ENCODE measurements at places on chromosomes 2 and 18. TPM values are rescaled to one million over a fixed set of nuclear protein-coding genes. Genes with fewer than 3 reads are reported as not detected.
A peak's percentile ranks its signal among the peaks of the same experiment; 100 is the strongest.

- DNase-seq = no peak
Measured at GRCh38 chr2:3396920-3397559, 17.5 kb downstream of the TRAPPC12 start.

The NEU4 gene
- not detected for total RNA-seq

- no peak for DNase-seq
Measured at GRCh38 chr2:25441353-25441752, 99.6 kb upstream of the DNMT3A start.

DNA sequence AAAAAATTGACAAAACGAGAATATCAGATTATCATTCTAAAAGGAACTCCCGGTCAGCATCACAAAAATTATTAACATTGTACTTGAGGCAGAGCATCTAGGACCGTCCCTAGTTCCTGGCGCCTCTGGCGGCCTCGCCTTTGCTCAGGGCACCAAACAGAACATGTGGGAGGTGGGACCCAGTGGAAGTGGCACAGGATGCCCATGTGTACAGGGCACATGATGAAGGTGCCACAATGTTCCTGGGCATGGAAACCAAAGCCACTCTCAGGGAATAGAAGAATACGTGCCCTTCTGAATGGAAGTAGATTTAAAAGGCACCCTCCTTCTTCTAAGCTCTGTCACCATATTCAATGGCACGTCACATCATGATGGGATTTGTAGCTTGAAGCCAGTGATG is 30.1 kb upstream of the MARCO start:
- DNase-seq = no peak

DNA sequence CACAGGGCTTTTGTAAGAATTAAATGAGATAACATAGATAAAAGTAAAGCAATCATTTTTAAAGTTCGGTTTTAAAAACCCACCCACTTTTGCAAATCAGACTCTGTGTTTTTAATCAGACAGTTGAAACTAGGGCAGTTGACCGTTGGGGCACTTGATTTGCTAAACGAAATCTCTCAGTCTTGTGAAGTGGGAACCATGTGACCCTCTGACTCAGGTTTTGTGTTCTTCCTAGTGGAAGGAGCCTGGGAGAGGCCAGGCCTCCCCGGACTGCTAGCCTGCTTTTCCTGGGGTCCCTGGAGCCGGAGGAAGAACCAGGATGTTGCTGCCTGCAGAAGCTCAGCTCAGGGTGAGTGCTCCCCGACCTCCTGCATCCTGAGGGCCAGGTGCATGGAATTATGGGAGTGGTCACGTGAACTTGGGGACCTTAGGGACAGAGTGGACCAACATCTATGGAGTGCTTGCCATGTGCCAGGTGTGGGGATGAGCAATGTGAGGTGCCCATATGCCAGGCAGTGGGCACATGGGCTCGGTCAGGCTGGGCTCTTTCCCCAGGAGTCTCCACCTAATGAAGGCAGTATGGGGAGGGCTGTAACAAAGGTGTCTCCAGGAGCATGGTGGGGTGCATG is 3.9 kb downstream of the C2orf72 start:
- no peak for DNase-seq

The IL1F10 gene
- not detected for total RNA-seq

GRCh38 chr2:126786765-126787164 is 111.9 kb upstream of the TEX51 start:
- DNase-seq = no peak

The DTNB gene
- total RNA-seq = 5.4 TPM

DNA sequence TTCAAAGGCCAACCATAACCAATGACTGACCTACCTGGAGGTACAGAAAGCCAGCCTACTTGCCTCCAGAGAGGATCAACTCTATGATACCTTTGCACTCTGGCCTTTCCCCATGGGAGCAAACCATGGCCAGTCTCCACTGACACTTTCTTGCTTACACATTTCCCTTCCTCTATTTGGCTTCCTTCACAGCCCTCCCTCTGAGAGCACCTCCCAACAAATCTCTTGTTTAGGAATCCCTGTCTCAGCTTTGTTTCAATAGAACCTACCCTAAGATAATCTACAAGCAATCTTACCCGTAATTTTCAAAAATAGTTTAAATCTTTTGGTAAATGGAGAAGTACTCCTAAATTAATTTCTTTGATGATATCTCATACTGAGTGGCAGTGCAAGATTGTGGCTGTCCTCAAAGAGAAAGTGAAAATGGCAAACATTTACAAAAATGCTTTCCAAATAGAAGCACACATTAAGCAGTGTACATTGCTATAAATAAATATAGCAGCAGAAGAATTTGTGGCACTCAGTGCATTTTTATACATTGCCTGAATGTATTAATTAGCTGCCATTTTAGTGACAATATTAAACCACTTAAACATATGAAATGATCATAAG is 140.6 kb downstream of the CCDC148 start:
- DNase-seq = no peak

The POTEI gene
- total RNA-seq = not detected

DNA sequence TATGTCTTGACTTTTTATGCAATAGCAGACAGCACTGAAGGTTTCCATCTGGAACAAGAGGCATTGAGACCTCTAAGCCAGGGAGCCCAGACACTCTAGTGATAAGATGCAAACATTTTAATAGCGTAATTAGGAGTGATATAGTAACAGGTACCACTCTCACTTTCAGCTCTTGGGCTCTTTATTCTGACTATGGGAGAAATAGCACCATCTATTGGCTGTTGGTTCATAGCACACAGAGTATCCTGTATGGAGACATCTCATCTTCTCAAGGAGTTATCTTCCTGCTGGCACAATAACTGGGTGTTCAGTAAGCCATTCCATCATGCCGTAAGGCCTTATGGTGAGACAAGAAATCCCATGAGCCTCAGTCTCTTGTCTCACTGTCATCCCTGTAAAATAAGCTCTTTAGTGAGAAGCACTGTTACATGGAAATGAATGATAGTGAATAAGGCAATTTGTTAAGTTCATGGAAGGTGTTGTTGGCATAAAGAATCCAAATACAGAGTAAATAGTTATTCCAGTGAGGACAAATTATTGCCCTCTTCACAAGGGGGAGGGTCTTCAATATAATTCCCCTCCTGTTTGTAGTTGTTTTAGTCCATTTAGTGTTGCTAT is 48.3 kb downstream of the THUMPD2 start:
- DNase-seq = peak; percentile 25

DNA sequence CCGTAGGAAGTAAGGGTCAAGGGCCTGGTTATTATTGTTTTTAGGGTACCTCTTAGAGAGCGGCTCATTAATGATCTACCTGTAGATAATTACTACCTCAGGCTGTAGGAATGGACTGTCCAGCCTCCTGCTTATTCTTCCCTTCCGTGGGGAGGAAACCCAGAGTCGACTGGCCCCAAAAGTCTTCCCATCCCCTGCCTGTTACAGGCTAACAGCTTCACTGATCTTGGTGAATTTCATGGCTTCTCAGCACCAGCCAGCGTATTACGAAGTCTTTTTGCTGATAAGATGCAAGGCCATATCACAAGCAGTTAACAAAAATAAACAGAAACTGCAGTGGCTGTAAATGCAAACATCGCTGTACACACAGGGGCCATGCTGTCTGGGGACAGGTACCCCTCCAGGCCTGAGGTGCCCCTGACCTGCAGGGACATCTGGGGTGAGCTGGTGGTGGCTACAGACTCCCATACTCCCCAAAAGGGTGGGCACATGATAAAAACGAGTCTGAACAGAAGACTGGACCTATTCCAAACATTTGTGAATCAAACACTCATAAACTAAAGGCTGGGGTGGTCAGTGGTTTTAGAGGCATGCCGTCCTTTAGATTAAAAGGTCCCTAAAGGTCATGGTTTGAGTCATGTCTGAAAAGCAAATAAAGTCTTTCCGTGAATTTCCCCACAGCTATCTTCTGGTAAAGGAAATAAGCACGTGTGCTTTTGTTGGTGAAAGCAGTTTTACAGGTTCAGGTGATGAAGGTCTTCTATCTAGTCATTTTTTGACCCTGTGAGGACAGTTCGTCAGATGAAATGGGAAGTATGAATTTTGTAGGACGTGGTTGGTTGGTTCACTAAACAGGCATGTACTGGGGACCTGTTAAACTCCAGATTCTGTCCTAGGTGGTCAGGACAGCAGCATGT is 36.7 kb downstream of the TTC39C start:
- DNase-seq = peak; percentile 68

DNA sequence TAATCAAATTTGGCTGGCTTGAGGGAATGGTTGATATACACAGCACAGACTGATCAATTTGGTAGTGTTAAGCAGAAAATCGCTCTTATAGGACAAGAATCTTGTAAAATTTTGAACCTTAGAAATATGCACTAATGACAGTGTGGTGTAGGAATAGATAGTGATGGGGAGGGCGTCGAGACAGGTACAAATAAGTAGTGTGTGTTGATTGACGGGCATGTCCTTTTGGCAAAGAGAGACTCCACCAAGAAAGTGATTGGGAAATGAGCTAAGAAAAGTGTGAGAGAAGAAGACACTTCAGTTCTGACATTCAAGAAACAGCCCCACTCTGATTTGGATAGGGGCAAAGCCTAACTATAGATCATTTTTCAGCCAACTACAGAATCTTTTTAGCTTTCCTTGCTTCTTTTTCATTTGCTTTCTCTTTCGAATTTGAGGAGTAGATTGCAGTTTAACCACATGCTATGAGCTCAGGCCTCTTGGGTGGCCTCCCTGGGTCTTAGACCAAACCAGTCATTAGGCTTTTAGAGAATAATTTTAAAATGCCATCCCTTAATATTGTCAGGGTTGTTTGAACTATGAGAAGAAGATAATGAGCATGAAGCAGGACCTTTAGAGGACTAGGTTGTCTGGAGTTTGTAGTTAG is 127.1 kb downstream of the CERS6 start:
- DNase-seq = peak; percentile 62

GRCh38 chr2:200150411-200151086 is 155.9 kb upstream of the SPATS2L start:
- no peak for DNase-seq

DNA sequence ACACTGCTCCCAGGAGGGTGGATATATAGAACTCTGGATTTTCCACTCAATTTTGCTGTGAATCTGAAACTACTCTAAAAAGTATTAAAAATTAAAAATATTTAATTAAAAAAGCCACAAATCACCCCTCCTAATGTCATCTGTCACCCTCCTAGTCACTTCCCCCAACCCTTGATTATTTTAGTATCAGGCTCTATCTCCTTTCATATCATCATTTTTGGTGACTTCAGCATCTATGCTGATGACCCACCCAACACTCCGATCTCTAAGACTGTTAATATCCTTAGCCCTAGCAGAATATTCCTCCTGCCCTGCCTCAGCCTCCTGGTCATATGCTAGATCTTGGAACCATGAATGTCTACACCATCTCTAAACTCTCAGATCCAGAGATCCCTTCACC is 128.3 kb upstream of the SLC1A4 start:
- no peak for DNase-seq

GRCh38 chr2:714005-714741 is 37.0 kb upstream of the TMEM18 start:
- peak; percentile 52 for DNase-seq

The GDF7 gene
- 0.33 TPM for total RNA-seq

DNA sequence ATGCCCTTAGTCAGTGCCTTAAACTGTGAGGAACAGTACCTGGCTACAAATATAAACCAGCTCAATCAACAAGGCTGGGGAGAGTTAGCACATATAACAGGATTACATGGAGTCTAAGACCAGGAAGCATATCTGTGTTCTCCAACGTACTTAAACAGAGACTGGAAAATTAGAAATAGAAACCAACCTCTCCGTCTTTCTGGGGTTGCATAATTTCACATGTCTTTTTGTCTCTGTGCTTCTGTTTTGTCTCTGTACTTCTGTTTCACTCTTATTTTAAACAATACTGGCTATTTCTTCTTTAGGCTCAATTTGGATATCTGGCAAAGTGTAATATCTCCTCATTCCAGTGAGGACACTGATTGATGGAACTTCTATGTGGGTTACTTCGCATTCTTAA is 749.0 kb upstream of the ZEB2 start:
- no peak for DNase-seq

DNA sequence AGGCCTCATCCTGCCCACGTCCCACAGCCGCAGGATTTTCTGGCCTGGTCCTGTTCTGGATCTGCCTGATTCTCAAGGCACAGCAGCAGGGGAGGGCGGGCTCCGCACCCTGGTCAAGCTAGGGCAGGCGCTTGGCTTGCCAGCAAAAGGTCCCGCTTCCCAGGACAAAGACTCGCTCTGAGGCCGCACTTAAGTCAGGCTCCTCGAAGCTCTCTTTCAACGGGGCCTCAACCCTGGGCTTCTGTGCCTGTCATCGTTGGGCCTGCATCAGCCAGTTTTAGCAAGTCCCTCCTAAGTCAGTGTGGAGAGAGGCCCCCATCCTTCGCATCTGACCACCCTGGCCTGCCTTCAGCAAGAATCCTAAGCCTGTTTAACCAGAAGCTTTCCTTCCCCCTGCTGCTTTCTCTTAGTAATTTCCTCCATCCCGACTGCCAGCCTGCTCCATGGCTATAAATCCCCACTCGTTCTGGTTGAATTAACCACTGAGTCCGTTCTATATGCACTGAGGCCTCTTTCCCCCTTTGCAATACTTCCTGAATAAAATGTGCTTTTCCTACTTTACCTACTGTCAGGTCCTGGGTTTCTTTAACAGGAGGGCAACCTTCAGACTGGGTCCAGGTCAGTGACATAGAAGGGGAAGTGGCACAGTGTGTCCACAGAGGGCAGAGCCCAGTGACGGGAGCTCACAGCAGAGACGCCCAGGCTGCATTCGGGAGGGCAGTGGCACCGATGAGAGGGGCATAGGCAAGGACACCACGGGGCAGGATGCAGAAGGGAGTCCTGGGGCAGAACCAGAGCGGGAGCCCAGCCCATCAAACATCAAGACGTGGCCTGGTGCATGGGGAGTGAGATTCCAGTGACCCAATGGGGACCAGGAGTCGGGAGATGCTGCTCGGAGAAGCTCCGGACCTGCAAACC is 62.7 kb downstream of the SP110 start:
- DNase-seq = no peak

DNA sequence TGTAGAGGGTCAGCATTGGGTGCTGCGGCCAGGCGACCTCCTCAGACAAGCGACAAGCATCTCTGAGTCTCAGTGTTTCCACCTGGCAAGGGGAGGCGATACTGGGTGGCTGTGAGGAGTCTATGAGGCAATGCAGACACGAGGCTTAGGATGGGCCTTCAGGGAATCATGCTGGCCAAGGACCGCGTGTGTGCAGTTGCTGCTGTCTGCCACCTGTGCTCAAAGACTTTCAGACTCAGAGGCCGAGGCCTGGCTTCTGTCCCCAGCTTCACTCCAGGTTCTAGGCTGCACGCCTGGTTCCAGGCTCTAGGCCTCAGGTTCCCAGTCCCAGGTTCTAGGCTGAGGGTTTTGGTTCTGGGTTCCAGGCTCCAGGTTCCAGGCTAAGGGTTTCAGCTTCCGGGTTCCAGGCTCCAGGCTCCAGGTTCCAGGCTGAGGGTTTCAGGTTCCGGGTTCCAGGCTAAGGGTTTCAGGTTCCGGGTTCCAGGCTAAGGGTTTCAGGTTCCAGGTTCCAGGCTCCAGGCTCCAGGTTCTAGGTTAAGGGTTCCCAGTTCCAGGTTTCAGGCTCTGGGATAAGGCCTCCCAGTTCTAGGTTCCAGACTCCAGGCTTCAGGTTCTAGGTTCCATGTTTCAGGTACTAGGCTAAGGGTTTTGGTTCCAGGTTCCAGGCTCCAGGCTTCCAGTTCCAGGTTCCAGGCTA is 14.8 kb downstream of the LRRFIP1 start:
- DNase-seq = no peak

The ARHGAP28 gene
- 27.2 TPM for total RNA-seq

GRCh38 chr2:196926562-196927375 is at the start of gene PGAP1:
TSS of gene PGAP1 (minus strand) at chr2:196926707. CDS start at chr2:196926616, 91 bp downstream.
- peak; percentile 92 for DNase-seq

All from fibroblast of lung (primary cell).